ENCODE measurements at places on chromosomes 2 and 18. TPM values are rescaled to one million over a fixed set of nuclear protein-coding genes. Genes with fewer than 3 reads are reported as not detected.
A peak's percentile ranks its signal among the peaks of the same experiment; 100 is the strongest.

- no peak for DNase-seq
These were observed 105.7 kb downstream of the SLC4A3 start for GRCh38 chr2:219733106-219733505.

DNA sequence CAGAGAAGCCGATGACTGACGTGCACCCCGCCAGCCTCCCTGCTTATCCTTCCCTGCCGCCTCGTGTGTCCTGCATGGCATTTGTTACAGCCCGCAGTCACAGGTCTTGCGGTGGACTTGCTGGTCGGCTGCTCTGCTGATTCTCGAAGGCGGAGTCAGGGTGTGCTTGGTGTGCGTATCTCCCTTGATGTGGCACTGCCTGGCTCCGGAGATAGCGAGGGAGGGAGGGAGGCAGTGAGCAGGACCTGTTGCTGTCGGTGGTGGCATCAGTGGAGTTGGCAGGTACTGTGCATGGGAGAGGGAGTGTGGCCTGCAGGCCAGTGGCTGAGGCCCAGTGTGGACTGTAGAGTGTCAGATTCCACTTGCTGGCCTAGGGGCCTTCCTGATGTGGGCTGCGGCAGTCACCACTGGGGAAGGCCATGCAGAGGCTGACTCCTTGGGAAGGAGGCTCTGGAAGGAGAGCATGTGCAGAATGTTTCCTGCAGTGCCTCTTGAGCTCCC is 198.9 kb downstream of the AGAP1 start:
- DNase-seq, result no peak

GRCh38 chr18:11392292-11392691 is 217.1 kb upstream of the SLC35G4 start:
- DNase-seq, result no peak

GRCh38 chr2:46984642-46985476 is 69.3 kb upstream of the MCFD2 start:
- DNase-seq, result no peak

- DNase-seq, result no peak
These were observed 692.0 kb upstream of the FAM98A start for GRCh38 chr2:34291076-34291475.

DNA sequence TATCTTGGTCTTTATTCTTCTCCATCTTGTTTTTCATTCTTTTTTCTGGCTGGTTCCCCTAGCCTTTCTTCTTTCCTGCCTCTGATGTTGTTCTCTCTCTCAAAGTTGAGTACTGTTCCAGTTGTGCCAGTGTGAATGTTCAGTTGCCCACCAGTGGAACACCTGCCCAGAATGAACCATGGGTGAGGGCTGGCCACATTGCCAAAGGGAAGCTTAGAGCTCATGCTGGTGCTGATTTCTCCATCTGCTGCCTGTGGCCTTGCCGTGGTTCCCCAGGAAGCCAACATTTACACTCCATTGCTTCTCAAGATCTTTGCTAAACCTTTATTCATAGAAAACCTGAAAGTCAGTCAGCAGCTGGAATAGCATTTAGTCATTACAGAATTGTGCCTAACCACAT is 99.1 kb upstream of the MC2R start:
- DNase-seq, result no peak

DNA sequence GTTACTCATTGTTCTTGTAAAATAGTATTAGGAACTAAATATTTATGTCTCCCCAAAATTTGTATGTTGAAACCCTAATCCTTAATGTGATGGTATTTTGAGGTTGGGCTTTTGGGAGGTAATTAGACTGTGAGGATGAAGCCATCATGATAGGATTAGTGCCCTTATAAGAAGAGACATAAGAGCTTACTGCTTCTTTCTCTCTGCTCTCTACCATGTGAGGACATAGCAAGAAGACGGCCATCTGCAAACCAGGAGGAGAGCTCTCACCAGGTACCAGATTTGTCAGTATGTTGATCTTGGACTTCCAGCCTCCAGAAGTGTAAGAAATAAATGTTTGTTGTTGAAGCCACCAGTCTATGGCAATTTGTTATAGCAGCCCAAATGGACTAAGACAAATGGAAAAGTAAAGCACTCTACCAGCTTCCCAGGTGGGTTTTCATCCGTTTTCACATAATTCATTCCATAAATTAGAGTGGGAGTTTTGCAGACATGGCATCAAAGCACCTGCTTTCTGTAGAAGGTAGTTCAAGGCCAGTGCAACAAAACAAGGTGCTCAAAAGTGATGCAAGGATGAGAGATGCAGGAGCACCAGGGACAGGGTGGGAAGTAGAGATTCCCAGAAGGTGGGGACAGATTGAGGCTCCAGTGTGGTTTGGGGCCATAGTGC is 70.7 kb downstream of the MYCN start:
- no peak for DNase-seq

GRCh38 chr2:11667866-11668637 is 1.9 kb downstream of the NTSR2 start:
- DNase-seq, result no peak

DNA sequence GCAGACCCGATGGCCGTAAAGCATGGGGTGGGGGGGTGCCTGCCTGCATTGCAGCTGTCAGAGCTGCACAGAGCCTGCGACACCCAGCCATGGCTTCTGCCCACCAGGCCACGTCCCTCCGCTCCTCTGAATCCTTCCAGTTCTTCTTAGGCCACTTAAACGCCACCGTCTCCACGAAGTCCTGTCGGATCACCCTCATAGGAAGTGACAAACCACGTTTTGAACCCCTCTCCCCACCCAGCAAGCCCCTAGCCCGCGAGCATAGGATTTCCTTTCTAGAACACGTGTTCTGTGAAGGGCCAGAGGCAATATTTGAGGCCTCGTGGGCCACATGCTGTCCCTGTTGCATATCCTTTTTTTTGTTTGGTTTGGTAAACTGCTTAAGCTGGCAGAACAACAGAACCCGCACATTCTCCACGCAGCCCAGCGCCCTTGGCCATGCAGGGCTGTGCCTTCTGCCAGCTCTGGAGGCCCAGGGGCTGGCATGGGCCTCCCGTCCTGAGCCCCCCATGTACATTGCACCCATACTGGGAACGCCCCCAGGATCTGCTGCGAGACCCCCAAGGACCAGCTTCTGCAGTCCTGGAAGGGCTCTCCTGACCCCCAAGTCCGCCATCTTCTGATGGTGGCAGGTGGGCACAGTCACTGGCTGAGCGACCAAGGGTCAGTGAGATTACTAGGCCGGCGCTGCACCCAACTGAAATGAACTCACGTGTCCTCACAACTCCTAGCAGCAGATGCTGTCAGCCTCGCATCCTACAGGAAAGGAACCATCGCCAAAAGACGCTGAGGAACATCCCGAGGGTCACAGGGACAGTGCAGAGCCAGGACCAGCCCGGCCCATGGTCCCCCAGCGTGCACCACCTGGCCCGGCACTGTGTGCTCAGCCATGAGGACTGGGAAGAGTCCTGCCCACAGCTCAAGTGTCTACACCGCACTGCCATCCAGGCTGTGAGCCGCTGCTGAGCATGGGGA is 35.1 kb downstream of the ADI1 start:
- no peak for DNase-seq

DNA sequence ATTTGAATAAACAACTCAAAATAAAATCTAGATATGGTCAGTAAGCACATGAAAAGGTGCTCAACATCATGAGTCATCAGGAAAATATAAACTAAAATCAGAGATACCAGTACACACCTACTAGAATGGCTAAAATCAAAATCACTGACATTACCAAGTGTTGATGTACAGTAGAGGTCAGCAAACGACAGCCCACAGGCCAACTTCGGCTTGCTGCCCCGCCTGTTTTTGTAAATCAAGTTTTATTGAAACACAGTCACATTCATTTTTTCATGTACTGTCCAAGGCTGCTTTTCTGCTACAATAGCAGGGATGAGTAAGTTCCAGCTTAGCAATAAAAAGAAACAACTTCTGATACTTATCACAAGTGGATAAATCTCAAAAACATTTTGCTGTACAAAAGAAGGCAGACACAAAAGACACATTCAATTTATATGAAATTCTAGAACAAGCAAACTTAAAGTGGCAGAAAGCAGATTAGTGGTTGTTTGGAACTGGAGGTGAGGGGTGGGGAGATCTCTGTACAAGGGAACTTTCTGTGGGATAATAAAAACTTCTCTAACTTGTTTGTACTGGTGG is 32.1 kb downstream of the TRAK2 start:
- no peak for DNase-seq

- DNase-seq, result peak; percentile 84
These were observed 20.5 kb upstream of the ZNF236 start for GRCh38 chr18:76801567-76802505.

DNA sequence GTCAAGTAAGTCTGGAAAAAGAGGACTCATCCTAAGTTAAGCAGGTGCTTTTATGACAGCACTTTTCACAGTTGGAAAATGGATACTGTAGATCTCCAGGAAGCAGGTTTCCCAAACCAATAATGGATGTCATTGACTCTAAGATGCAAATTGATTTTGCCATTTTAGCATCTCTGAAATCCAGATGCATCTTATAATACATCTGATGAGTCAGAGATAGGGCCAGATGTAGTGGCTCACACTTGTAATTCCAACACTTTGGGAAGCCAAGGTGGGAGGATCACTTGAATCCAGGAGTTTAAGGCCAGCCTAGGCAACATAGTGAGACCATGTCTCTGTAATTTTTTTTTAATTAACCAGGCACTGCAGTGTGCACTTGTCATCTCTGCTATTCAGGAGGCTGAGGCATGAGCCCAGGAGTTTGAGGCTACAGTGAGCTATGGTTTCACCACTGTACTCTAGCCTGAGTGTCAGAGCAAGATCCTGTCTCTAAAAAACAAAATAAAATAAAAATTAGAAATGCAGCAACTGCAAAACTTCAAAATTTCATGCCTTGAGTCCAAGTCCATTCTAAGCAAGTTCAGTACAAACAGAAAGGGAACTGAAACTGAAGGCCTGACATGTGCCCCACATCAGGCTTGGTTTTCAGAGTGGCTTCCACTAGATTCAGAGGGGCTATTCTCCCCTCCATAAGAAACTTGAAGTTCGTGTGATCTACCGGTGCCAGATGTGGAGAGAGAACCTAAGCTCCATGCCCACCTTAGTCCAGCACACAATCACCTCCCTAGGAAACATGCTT is 267.8 kb upstream of the NCKAP5 start:
- no peak for DNase-seq

DNA sequence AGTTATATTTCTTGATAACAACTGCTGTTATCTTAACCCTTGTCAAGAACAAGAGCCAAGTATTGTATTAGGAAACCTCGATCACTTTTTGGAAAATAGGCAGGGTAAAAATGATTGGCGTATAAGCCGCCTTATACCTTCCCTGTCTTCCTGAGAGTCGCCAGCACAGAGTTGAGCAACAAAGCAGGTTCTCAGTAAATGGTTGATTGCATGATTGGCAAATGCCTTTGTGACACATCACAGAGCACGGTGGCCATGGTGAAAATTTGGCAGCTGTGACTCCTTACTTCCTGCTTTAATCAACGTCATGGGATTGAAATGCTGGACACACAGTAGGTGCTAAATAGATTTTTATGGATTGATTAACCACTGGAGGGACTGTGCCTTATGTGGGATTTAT is 3.9 kb upstream of the KLHL29 start:
- DNase-seq, result no peak

DNA sequence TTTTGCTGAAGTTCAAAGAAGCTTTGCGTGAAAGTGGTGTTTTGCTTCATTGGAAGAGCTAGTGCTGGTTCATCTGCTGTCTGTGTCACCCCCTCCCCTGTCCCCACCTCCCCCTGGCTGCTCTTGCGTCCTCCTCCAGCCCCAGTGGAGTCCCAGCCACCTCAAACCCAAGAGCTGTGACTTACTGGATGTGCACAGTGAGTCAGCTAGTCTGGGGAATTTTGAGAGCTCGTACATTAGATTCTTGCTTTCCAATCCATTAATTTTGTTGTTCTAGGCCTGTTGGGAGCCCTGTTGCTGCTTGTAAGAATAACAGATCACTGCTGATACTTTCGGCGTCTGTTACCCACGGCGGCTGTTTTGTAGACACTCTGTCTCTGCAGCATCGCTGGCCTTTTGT is 412.1 kb downstream of the TSN start:
- no peak for DNase-seq

- peak; percentile 50 for DNase-seq
These were observed 25.3 kb downstream of the INPP4A start for GRCh38 chr2:98469862-98470544.

- DNase-seq, result peak; percentile 72
These were observed 11.5 kb upstream of the NFATC1 start for GRCh38 chr18:79384151-79384807.

SIGLEC15 gene
- total RNA-seq, result not detected

SAG gene
- total RNA-seq, result not detected

MYCN gene
- total RNA-seq, result 0.43 TPM

WDPCP gene
- total RNA-seq, result 27.3 TPM

Measured in cardiac septum (tissue), 1 donor.